ENCODE measurements at places on chromosomes 6 and 20.

GRCh38 chr6:7512320-7512719, 29.2 kb upstream of the DSP start:
- DNase-seq = no peak

GRCh38 chr6:168905451-168906090, 348.1 kb downstream of the THBS2 start:
- DNase-seq = no peak

- DNase-seq = no peak
Observed at GRCh38 chr6:118500130-118501015, 47.7 kb upstream of the PLN start.

GRCh38 chr6:133833949-133834359, 55.0 kb upstream of the TCF21 start:
- no peak for DNase-seq

GRCh38 chr6:33418690-33419291, 884 bp upstream of the CUTA start:
- DNase-seq = no peak

DNA sequence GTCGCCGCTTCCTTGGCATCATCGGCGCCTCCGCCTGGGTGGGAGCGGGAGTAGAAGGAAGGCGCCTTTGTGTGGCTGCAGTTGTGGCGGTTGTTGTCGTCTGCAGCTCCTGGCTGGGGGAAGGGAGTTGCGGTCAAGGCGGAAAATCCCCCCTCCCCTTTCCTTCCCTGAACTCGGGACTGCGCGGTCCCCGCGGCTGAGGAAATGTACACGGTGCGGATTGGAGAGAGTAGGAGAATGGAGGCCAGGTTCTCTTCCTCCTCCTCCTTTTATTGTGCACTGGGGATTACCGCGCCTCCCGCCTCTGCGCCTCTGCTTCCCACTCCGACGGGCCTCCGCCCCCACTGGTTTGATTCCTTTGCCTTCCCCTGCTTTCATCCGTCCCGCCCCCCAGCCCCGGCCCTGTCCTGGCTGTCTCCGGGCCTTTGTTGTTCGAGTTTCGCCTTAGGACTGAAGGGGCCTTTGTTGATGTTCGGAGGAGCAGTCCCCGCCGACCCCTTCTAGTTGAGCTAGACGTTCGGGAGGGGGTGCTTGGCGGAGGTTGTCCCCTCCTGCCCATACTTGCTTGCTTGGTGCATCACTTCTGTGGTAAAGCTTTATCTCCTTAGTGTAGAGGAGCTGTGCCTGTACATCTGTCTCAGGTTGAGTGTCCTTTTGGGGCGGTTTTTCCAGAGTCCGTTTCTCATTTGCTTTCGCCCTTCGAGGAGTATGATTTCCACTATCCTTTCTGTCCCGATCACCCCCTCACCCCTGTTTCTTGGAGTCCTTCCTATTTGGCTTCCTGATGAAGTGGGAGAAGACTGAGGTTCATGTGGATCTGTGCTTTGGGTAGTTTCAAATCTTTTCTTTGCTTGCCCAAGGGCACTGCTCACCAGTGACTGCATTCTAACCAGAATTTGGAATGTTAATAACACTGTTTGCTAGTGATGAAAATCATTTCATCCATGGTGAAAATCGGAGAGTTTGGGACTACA, 764 bp downstream of the ZNF292 start:
- peak; percentile 15 for DNase-seq

DNA sequence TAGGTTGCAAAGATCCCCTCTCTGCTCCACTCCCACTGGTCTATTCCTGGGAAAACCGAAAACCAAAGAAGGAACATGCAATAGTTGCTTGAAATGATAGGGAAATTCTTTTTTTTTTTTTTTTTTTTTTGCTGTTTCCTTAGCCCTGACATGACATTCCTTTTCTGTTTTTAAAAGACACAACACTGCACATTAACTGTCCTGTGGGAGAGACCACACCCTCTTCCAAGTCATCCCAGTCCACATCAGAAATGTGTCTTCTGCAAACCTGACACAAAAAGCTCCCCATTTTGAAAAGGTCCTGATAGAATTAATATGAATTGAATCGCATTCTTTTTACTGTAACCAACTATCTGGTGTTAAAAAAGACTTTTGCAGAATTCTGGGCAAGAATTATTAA, 43.4 kb upstream of the RIPOR2 start:
- DNase-seq = no peak

DNA sequence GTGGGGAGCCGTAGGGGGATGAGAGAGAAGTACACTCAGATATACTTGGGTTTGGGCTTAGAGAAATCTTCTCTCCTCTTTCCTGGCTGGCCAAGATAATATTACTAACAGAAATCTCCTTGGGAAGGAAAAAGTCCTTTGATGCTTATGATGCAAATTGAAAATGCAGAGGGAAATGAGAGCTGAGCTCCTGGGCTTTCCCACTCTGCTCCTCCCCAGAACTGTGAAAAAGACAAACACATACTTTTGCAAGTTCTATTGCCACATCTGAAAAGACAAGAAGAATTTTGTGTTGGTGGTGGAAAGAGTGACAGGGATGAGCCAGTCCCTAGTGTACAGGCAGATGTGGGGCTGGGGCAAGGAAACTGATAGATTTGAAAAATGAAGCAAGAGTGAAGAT, 185.9 kb downstream of the ANKRD60 start:
- no peak for DNase-seq

GRCh38 chr20:1376007-1376406, 16.8 kb downstream of the FKBP1A start:
- DNase-seq = no peak

- DNase-seq = no peak
Observed at GRCh38 chr6:119215885-119216590, 133.5 kb downstream of the MAN1A1 start.

DNA sequence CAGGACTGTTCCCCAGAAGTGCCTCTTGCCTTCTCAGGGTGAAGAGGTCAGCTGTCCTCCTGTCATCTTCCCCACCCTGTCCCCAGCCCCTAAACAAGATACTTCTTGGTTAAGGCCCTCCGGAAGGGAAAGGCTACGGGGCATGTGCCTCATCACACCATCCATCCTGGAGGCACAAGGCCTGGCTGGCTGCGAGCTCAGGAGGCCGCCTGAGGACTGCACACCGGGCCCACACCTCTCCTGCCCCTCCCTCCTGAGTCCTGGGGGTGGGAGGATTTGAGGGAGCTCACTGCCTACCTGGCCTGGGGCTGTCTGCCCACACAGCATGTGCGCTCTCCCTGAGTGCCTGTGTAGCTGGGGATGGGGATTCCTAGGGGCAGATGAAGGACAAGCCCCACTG, 9.8 kb downstream of the PI16 start:
- DNase-seq = no peak

DNA sequence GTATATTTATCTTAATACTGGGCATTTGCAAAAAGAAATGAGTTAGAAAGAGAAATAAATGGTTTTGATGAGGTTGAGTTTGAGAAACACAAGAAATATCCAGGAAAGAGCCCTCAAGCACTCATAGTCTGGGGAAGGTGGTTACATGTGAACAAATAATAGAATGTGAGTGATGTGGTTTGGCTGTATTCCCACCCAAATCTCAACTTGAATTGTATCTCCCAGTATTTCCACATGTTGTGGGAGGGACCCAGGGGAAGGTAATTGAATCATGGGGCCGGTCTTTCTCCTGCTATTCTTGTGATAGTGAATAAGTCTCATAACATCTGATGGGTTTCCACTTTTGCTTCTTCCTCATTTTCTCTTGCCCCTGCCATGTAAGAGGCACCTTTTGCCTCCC, 334.1 kb downstream of the COL12A1 start:
- peak; percentile 75 for DNase-seq

GRCh38 chr20:45836841-45837240, 3.2 kb downstream of the SNX21 start:
- DNase-seq = no peak

GRCh38 chr20:57567471-57568079, 6.7 kb downstream of the PCK1 start:
- DNase-seq = no peak

DNA sequence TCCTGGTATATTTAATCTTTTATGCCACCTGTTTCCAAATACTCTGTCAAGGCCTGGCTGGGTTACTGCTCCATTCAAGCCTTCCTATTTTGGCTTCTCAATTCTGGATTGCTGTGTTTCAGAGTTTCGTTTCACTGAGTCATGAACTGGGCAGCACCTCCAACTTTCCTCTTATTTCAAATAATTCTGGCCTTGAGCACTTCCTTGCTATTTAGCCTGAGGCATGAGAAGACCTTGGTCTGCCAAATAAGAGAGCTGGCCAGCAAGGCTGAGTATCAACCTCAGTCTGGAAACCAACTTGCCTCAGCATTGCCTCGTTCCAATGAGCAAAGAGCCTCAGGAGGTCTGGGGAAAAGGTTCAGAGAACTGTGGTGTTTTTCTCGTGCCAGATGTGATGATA, 66.6 kb downstream of the TNFAIP3 start:
- DNase-seq = peak; percentile 74

DNA sequence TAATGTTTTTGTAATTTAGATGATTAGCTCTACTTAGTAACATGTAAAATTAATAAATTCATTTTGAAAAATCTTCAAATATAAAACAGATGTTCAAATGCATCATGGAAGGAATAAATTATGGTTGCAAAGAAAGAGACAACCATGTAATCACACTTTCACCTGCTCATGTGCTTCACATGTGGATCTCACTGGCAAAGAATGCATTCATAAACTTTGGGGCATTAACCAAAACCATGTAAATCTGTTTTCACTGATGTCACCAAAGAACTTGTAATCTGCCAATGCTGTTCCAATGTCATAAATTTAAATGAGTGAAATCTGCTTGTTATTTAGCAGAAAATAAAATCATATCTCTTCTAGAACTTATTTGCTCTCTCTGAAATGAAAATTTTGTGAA, 142.7 kb downstream of the TENT5A start:
- no peak for DNase-seq

DNA sequence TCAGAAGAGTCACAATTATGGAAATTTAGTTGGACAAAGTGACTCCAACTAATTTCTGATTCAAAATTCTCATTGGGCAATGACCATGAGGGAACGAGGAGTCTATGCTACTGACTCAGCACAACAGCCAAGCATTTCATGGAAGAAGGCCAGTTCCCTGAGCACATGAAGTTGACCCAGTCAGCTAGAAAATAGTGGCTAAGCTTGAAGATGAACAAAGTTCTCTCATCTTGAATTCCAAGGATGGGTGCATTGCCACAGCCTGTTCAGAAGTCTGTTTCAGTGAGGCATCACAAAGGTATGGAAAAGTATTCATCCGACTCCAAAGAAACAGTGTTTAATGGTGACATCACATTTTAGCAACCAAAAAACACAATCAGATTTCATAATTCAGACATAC, 676.9 kb downstream of the HACE1 start:
- DNase-seq = peak; percentile 94

DNA sequence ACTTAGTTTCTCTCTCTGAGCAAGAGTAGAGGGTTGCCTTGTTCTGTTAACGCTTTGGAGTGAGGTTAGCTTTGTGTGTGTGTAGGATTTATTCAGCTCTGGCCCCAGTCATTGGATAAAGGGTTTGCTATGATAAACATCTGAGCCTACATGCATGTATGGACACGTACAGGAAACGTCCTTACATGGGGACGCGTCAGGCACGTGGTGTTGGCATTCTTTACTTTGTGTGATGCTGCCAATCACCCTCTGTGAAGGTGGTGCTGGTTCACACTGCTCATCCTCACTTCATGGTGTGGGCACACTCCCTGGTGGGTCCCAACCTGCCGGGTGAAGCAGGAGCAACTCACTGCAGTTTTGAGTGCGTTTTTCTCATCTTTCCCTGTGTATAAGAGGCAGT, 53.4 kb upstream of the CD93 start:
- DNase-seq = no peak

- DNase-seq = no peak
Observed at GRCh38 chr6:23797041-23797440, 329.0 kb upstream of the NRSN1 start.

DNA sequence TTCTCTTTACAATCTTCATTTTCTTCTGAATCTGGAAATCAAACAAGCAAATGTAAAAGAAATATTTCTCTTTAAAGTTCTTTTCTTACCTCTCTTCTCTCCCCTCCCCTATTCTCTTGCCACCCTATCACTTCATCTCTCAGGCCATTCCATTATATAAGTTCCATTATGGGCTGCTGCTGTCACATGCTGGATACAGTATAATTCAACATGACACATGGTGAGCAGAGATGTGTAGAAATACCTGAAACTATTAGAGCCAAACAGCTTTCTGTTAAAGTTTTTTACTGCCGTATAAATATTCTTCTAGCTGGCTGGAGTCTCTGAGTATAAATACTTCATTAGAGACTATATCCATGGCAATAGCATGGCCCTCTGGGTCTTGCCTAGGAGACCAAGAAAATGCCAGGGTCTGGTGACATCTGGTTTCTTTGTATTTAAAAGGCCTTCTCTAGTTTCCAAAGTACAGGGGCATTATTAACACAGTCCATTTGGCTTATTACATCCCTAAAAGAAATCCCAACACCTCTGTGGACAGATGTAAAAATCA, 139.6 kb downstream of the TFAP2B start:
- no peak for DNase-seq

DNA sequence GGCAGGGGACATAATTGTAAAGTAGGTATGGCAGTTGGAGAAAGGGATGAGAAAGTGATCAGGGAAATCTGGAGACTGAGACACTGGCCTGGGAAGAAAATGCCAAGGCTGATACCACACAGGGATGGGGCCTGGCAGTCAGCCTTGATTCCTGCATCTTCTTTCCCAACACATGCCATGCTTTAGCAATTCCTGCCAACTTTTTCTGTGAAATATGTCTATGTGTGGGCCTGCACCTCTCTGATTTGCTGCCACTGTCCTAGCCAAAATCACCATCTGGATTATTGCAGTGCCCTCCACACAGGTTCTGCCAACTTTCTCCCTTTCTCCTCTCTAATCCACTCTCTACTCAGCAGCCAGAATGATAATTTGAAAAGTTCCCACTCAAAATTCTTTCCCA, 759.8 kb upstream of the CITED2 start:
- DNase-seq = no peak

DNA sequence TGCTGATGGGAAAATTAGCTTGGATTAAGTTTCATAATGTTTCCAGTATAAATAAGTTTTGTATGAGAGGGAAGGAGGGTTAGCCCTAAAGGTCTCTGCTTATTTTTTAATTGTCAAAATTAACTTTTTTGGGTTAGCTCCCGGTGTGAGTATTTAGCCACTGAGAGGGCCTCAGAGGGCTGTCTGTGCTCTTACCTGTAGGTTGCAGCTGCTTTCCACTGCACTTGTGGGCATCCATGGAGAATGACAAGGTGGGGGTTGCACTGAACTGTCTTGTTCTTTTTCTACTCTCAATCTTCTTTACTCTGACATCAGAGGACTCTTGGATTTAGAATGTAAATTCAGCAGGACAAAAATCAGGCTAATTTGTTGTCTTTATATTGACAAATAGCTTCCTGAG, 81.4 kb downstream of the CD164 start:
- no peak for DNase-seq

DNA sequence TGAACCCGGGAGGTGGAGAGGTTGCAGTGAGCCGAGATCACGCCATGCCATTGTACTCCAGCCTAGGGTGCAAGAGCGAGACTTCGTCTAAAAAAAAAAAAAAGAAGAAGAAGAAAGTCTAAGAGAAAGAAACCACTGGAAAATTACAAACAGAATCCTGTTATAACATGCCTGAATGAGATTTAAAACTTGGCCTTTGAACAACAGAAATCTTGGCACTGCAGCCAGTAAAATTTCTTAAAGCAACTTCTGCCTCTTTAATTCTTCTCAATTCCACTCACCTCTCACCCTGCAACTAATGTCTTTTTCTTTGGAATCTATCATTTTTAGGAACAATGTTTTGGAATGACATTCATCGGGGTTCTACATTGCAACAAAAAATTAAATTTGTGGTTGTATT, 26.3 kb downstream of the PM20D2 start:
- no peak for DNase-seq

GRCh38 chr6:144478483-144478882, 193.3 kb downstream of the UTRN start:
- DNase-seq = no peak
